Thymus (tissue), 14 donors: ENCODE measurements at places on chromosomes 5 and 9. TPM values are rescaled to one million over a fixed set of nuclear protein-coding genes. Genes with fewer than 3 reads are reported as not detected.

The GSN gene
- 248 TPM for polyA plus RNA-seq

The RASEF gene
- 3.0 TPM for polyA plus RNA-seq

The NAIF1 gene
- polyA plus RNA-seq, result 11.5 TPM

The SLC45A2 gene
- 0.05 TPM for polyA plus RNA-seq

The ACOT12 gene
- 0.14 TPM for polyA plus RNA-seq

The FOXD4L6 gene
- polyA plus RNA-seq, result 0.16 TPM

The OLFML2A gene
- polyA plus RNA-seq, result 3.1 TPM
